ENCODE measurements at places on chromosomes 2 and 18.

DNA sequence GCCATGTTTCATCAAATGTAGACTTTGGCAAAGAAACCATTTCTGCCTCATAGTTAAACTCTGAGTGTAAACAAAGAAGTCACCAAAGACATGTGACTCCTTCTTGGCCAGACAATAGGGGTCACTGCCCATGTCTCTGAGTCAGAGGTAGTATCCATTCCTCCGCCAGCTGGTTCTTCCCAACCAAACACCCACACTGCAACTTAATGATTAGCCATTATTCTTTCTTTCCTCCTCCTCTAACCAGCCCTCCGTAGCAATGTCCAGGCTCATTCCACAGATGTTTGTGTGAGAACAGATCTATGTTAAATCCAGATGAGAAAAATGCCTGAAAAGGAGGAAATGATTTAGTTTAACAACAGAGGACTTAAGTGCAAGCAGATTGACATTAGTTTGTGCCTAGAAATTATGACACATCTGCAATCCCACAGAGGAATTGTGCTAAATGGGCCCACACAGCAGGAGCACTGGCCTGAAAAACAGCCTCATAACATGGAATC, 127.9 kb upstream of the SH3BP4 start:
- peak; percentile 96 for DNase-seq

DNA sequence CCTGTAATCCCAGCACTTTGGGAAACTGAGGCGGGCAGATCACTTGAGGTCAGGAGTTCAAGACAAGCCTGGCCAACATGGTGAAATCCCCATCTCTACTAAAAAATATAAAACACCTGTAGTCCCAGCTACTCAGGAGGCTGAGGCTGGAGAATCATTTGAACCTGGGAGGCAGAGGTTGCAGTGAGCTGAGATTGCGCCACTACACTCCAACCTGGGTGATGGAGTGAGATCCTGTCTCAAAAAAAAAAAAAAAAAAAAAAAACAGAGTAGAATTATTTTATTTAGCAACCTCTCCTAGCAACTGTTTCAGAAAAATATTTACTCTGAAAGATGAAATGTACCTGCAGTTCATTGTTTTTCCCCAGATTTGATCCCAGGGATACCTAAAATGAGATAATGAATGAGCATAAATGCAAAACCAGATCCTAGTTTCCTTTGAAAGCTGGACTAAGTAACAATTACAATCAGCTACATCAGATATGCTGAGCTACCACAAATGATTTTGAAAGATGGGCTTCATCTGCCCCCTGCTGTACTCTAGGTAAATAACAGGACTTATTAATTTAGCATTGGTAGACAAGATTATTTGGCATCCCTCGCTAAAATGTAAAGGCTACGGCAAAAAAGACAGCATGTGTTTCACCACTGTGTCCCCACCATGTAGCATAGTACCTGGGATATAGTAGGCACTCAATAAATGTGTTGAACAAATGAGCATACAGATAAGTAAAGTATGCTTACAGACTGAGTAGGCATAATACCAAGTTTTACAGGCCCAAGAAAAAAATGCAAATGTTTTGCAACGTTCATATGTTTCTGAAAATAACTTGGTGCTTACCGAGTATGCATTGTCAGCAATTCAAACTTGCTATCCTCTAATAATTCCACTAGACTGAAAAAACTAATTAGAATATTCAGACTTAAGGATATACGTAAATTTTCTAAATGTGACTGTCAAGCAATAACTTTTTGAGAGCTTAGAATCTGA, 102.5 kb downstream of the ATL2 start:
- peak; percentile 51 for DNase-seq

GRCh38 chr2:239008004-239008403, 160.1 kb downstream of the TWIST2 start:
- no peak for DNase-seq

GRCh38 chr2:101998896-101999789, 7.4 kb downstream of the IL1R2 start:
- DNase-seq = no peak

DNA sequence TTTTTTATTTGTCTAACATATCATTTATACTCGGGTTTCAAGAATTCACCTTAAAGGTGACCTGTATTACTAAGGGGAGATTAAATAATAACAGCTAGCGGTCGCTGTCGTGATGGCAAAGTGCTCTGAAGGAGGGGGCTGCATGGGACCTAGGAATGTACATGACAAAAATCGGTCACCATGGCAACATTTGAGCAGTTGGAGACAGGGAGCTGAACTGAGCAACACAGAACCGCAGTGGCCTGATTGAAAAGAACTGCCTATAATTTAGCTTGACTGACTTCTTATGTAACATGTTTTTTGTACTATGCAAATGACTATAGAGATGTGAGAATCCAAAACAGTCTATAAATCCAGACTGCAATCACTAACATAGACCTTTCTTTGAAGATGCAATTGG, 34.3 kb upstream of the EPHA4 start:
- no peak for DNase-seq

DNA sequence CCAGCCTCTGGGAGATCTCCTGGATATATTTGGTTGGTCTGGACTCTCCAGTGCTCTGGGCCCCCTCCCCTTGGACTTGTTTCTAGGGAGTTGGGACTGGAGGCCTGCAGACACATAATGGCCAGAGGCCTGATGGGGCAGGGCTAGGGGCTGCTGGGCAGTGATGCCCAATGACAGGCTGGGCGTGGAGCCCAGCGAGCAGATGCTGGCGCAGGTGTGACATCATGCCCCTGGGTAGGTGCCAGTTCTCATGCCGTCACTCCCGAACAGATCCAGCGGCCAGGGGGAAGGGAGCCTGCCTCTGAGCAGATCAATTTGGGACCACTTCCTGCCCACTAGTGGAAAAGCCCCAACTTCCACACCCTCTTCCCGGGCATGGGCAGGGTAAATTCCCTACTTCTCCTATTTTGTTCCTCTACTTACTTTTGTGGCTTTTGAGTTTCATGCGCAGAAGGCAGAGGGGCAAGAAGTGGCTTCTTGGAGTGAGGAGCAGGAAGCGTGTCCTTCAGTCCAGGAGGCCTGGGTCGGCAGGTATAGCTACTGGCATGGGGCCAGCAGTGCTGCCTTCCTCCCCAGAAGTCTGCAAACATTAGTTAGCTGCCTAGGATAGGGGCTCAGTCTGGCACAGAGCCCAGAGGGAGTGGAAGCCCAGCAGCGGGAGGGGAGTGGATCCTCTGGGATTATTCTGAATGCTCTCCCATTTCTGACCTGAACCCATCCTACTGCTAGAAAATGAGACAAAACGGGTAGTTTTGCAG, 6.1 kb downstream of the MPV17 start:
- no peak for DNase-seq

DNA sequence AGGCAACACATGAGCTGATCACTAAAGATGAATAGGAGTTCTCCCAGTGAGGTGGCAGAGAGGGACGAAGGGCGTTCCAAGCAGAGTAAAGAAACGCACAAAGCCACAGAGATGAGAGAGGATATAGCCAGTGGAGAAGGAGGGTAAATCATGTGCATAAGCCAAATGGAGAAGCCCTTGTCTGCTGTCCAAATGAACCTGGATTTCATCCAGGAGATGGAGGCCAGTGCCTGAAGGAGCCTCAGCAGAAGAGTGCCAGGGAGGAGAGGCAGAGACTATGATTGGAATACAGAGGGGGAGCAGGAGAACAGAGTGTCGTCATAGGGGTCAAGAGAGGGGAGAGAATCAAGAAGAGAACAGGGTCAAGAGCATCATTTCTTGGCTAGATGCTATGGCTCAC, 48.9 kb upstream of the STPG4 start:
- DNase-seq = no peak

GRCh38 chr2:40451918-40452605, at the start of gene SLC8A1:
Gene SLC8A1 (minus strand): TSS chr2:40452090.
- no peak for DNase-seq
